NCI-H510A (cell line): ENCODE measurements at places on chromosomes 16 and 17.
A peak's percentile ranks its signal among the peaks of the same experiment; 100 is the strongest.

- DNase-seq = no peak
Measured at GRCh38 chr16:8776129-8776584, 21.3 kb downstream of the TMEM186 start.

- no peak for DNase-seq
Measured at GRCh38 chr17:81427173-81428120, 32.2 kb downstream of the BAHCC1 start.

DNA sequence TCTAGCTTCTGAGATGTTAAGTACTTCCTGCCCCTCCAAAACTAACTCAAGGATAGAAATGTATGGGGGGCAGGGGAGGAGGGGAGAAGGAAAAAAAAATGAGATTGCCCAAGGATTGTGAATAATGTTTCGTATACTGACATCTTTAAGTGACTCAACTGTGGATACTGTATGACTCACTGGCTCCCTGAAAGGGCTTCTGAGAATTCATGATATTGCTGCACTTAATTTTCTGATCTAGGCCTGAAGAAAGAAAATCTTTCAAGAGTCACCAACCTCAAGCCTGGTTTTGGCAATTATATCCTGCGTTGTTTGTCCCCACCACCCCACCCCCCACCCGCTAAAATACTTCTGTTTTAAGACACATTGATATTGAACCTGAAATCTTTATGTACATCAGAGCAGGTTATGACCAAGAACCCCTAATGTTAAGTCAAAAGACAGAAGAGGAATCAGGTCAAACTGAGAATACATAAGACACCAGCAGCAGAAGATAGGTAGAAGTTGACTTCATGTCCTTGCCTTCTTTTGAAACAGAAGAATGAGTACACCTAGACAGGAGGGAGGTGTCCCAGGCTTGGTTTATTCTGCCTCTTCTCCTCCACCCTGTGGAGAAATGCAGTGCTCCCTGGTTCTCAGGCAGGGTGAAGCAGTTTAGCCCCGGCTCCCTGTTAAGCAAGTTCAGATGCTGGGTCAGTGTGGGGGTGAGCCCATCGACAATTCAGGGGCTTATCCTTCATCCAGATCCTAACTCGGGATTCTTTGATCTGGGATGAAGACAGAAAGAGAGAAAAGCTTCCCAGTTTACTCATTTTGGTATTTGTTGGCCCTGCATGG lies 3.3 kb upstream of the FBXL20 start:
- DNase-seq = no peak

- DNase-seq = no peak
Measured at GRCh38 chr16:31083081-31083480, 5.7 kb downstream of the PRSS53 start.

DNA sequence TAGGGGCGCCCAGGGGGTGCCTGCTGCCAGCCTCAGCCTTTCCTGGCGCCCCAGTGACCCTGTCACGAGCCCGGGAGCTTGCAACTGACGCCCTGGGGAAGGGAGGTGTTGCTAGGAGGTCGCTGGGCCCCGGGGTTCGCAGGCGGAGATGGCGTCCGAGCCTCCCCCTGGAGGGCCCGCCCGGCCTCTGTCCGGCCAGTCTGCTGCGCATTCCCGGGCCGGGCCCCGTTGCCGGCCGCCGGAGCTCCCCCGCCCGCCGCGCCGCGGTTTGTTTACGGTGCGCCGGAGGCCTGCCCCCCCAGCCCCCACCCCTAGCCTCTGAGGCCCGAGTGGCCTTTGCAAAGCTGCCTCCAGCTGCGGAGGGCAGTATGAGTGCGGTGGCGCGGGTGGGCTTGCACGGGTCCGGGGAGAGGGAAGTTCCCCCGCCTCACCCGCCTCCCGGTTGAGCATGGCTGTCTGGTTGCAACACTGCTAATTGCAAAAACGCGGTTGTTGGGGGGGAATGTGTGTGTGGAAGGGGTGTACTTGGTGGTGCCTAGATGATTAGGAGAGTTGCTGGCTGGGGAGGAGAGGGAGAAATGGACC lies 514 bp downstream of the THRA start:
- no peak for DNase-seq

- peak; percentile 48 for DNase-seq
Measured at GRCh38 chr17:42132941-42133340, 10.3 kb downstream of the HSPB9 start.

- peak; percentile 91 for DNase-seq
Measured at GRCh38 chr17:72687886-72688285, 404.6 kb downstream of the SLC39A11 start.

DNA sequence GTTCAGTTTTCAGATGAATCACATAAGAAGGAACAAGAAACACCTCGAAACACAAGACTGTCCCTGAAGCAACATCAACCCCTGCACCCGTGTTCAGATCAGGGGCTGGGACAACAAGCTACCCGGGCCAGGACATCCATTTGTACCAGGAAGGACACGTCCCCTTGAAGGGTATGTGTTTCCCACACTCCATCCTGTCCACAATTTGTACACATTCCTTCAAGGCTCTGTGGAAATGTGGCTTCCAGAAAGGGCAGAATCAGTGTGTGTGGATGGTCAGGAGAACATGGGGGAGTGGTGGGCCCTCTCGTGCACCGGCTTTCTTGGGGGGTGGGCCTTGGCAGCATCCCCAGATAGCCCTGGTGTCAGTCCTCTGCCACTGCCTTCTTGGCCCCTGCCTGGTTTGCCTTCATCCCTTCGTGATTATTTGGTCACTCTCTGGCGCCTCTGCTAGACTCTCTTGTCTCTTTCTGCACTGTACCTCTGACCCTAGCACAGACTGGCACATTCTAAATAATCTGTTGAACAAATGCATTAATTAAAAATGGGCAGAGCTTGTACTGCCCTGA lies 10.3 kb downstream of the KIFC3 start:
- DNase-seq = no peak

GRCh38 chr17:58605470-58605869 lies 86.4 kb downstream of the TEX14 start:
- DNase-seq = no peak
